ENCODE measurements at places on chromosomes 6 and 20.

DNA sequence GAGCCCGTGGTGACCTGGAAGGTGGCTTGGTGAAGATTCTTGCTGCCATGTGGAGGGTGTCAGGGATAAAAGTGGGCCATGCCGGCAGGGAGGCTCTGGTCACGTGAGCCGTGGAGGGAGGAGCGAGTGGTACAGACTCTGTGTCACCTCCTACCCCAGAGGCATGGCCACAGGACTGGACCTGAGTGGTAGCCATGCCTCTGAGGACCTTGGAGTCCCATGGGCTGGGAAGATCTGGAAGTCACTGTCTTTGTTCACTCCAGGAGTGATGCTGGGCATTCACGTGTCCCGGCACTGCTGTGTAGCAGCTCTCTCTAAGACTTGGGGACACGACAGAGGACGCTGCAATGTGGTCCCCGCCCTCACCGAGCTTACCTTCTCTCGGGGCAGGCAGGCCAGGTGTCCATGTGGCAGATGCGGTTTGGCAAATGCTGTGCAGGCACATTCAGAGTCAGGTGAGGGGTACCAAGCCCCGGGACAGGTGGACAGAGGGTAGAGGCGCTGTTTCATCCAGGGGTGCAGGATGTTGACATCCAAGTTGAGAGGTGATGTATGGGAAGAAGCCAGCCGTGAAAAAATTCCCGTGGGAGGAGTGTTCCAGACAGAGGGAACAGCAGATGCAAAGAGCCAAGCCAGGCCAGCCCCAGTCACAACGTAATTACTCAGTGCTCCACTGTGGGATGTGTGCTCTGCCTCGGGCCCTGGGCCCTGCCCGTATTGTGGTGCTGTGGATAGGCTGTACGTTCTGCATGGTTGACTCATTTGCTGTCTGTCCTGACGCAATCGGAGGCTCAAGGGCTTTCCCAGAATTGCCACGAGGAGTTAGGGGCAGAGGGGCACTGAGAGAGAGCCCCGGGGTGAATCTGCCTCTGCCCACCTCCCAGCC is 307.8 kb downstream of the TAF4 start:
- DNase-seq, result no peak

GRCh38 chr6:134105940-134106339 is 53.5 kb upstream of the SLC2A12 start:
- no peak for DNase-seq

DNA sequence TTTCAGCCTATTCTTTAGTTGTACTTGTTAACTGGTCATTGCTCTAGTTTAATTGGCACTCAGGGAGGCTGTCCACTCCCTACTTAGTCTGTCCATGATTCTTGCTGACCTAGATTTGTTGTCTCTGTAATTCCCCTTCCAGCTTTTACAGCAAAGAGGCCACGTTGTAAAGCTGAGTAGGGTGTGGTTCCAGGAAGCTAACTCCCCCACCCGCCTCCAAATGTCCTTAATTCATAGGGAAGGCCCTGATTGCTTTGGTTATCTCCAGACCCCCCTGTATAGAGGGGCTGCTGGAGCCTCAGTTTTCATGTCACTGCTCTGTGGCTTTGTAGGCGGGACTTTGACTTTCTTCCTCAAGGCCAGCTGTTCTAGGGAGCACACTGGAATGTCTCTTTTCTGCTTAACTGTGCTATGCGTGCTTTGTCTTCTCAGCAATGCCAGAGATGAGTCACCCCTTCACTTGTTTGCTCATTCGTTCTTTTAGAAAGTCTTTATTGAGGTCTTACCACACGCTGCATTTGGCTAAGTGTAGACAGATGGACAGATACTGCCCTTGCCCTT is 175.1 kb upstream of the JAG1 start:
- no peak for DNase-seq

- DNase-seq, result no peak
These were observed 103.9 kb downstream of the AIG1 start for GRCh38 chr6:143164565-143165105.

DNA sequence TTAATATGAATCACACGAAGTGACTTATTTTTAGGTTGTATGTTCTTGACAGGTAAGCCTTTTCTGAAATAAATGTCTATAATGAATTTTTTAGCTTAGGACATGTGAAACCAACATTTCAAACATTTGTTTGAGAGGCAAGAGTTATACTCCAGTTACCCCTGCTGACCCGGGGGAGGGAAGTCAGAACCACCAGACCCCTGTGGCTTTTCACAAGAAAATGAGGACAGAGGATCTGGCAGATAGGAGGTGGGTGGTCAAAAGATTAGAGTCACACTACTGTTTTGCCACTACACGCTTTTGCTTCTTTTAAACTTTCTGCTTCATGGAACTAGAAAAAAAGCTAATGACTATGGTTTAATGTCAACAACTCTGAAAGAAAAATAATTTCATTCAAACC is 27.5 kb upstream of the ADGRF4 start:
- DNase-seq, result no peak
